Stimulated activated CD4-positive, alpha-beta T cell treated with anti-CD3 and anti-CD28 coated beads, Interleukin-1b, Interleukin-23, amount 100 ng/mL, for 1 hour (primary cell): ENCODE measurements at places on chromosomes 2 and 18.

- no peak for DNase-seq
Observed at GRCh38 chr2:43317680-43318079, 91.3 kb upstream of the ZFP36L2 start.

GRCh38 chr2:70121627-70122372, 34.5 kb downstream of the PCBP1 start:
- DNase-seq = no peak

- no peak for DNase-seq
Observed at GRCh38 chr2:103462712-103463111, 700.9 kb downstream of the TMEM182 start.

GRCh38 chr2:15906778-15907177, 33.6 kb upstream of the MYCN start:
- no peak for DNase-seq

GRCh38 chr2:118833716-118834439, 13.6 kb downstream of the EN1 start:
- DNase-seq = no peak

- no peak for DNase-seq
Observed at GRCh38 chr2:19753314-19753713, 148.5 kb downstream of the TTC32 start.

- no peak for DNase-seq
Observed at GRCh38 chr2:232900811-232901735, 31.0 kb downstream of the SNORC start.
